ENCODE measurements at places on chromosomes 2 and 18. TPM values are rescaled to one million over a fixed set of nuclear protein-coding genes. Genes with fewer than 3 reads are reported as not detected.

- no peak overlapping the region for H3K27ac ChIP-seq
- H3K4me1 ChIP-seq: peaks cover 6% of the 10 kb centered on the region
- no peak overlapping the region for H3K4me3 ChIP-seq
- no peak for DNase-seq
- H3K36me3 ChIP-seq: no peaks in the 10 kb centered on the region
- no peaks in the 10 kb centered on the region for H3K27me3 ChIP-seq
These were observed 38.0 kb upstream of the COL5A2 start for GRCh38 chr2:189217541-189217940.

LYPD6B gene
- total RNA-seq: 83.7 TPM

DNA sequence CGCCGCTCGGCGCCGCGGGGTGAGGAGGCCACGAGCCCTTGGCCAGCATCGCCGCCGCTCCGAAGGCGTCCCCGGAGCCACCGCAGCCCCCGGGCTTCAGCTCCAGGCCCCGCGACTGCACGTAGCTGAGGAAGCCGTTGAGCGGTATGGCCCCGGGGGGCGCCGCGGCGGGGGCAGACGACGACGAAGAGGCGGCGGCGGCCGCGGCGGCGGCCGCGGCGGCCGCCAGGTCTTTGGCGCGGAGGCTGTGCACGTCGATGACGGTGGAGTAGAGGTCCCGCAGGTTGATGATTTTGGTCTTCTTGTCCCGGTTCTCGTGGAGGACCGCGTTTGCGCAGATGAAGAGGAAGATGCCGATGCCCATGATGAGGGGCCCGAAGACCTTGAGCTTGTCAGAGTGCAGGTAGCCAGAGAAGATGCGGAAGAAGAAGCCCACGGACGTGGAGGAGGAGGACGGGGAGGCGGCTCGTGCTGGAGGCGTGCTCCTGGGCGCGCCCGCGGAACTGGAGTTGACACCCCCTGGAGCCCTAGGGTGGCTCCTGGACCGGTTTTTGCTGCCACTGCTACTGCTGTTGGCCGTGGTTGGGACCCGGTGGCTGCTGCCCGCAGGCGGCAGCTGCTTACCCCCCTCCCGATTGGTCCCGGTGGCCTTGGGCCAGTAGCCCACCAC lies 4.0 kb downstream of the TMEM200C start:
- peak overlapping the region; percentile 64 for H3K4me3 ChIP-seq
- peaks cover 36% of the 10 kb centered on the region for H3K4me1 ChIP-seq
- H3K27ac ChIP-seq: no peak overlapping the region
- H3K27me3 ChIP-seq: peaks cover 62% of the 10 kb centered on the region

DNA sequence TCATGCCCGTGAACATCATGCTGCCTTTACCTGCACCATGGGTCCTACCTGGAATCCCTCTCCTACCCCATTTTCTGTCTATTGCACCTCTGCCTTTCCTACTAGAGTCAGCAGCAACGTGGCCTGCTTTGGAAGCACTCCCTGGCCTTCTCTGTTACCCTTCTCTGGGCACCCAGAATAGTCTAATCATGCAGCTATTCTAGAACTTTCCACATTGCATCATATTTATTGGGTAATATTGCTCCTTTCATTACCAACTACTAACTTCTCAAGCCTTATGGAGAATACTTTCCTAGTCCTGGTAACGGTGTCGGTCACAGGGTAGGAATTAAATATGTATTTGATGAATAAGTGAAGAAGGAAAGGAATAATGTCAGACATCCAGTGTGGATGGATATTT lies 33.3 kb upstream of the CREG2 start:
- no peak overlapping the region for H3K4me3 ChIP-seq
- no peaks in the 10 kb centered on the region for H3K27me3 ChIP-seq
- no peaks in the 10 kb centered on the region for H3K36me3 ChIP-seq
- DNase-seq: no peak
- no peak overlapping the region for H3K27ac ChIP-seq

ADAM23 gene
- 0.57 TPM for total RNA-seq

GNLY gene
- 1.9 TPM for total RNA-seq

CAPG gene
- 193 TPM for total RNA-seq

DNA sequence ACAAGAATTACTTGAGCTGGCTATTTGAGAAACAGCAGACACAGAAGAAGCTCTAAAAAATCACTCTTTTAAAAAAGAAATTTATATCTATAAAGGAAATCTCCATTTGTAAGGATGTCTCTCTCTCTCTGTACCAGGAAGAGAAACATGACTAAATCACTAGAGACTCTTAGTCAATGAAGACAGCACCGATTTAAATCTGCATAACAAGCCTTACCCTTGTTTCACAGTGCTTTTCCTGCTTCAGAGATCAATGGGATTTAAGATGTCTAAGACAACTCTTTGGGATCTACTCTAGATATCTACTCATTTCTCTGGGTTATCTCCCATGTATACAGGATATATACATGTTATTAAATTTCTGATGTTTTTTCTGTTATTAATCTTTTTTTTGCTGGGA lies 359.2 kb upstream of the RND3 start:
- no peaks in the 10 kb centered on the region for H3K36me3 ChIP-seq
- H3K27me3 ChIP-seq: no peaks in the 10 kb centered on the region
- DNase-seq: no peak
- no peaks in the 10 kb centered on the region for H3K4me1 ChIP-seq
- H3K4me3 ChIP-seq: no peak overlapping the region

DNA sequence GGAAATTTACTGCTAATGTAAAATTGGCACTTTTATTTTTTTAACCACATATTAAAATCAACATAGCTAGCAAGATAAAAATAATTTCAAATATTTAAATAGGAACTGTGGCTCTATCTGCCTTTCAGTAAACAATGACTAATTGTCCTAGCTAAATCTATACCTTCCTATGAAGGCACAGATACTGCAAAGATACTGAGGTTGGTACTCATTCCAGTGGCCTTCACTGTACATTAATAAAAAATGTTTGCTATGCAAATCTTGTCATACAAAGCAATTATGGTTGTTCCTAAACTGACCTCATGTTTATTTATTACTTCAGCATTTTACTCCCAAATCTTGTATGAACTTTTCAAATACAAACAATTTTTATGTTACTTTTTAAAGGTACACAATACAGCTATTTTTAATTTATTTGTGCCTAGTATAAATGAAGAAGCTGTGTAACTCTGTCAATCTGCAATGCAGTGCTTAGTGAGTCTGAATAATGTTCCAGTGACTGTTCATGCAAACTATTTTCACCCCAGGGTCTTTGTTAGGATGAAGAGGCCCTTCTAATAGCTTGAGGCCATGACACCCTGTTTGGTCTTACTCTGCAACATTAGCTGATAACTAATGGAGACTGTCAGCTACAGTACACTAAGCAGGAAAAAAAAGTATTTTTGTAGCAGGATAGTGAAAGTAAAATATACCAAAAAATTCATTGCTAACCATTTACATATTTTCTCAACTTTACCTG lies 9.3 kb upstream of the ERBB4 start:
- H3K4me3 ChIP-seq: no peak overlapping the region
- DNase-seq: no peak
- H3K27ac ChIP-seq: no peak overlapping the region
- H3K36me3 ChIP-seq: no peaks in the 10 kb centered on the region
- no peaks in the 10 kb centered on the region for H3K4me1 ChIP-seq

RNF181 gene
- 117 TPM for total RNA-seq

TUBB6 gene
- 223 TPM for total RNA-seq

- no peaks in the 10 kb centered on the region for H3K4me1 ChIP-seq
- no peak for DNase-seq
- no peaks in the 10 kb centered on the region for H3K36me3 ChIP-seq
- H3K4me3 ChIP-seq: no peak overlapping the region
These were observed 407.3 kb upstream of the LYPD1 start for GRCh38 chr2:133077269-133077822.

FKBP7 gene
- total RNA-seq: 3.4 TPM

DNA sequence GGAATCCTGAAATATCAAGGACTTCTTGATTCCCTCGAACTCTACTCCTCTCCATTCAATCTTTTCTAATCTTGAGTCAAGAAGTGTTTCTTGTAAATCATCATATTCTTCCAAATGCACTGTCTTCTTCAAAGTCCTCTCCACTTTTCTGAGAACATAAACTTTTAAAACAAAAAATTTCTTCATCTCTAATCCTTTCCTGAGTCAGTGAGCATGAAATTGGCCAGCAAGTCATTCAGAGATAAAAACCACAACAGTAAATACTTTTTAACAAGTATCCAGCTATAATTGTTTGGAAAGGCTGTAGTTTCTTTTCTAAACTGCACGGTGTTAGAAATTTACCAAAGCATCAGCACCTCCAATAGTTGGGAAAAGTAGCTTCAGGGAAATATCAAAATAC lies 312.6 kb upstream of the GALNT5 start:
- no peak overlapping the region for H3K27ac ChIP-seq
- H3K4me3 ChIP-seq: no peak overlapping the region
- no peaks in the 10 kb centered on the region for H3K36me3 ChIP-seq

- no peaks in the 10 kb centered on the region for H3K27me3 ChIP-seq
- H3K4me1 ChIP-seq: no peaks in the 10 kb centered on the region
- H3K27ac ChIP-seq: no peak overlapping the region
- no peak for DNase-seq
These were observed 357.0 kb downstream of the GALNT13 start for GRCh38 chr2:154228566-154229280.

BCL2 gene
- total RNA-seq: 10.7 TPM

TMEM163 gene
- total RNA-seq: not detected

DNA sequence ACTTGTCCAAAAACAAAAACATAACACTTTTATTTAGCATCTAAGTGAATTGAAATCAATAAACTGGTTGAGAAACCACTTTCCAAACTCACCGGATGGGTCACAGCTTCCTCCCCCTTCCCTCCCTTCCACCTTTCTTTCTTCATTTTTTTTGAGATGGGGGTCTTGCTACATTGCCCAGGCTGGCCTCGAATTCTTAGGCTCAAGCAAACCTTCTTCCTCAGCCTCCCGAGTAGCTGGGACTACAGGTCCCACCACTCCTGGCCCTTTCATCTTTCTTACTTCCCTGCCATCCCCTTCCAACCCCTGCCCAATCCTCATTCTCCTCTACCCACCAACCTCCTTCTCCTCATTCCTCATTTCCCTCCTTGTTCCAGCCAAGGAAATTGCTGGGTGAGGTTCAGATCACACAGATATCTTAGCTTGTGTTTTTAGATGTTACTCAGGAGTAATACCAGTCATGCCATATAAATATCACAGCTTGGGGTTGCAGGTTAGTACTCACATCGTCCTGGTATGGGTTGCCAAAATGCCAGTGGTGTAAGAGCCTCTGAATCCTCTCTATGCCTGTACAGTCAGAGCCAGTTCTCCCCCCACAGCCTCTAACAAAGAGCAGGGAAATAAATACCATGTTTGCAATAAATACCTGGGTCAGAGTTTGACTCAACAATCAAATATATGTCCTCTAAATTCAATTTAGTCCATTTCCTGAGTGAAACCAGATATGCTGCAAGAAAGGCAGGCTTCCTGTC lies 132.7 kb upstream of the NDUFV2 start:
- no peaks in the 10 kb centered on the region for H3K27me3 ChIP-seq
- no peaks in the 10 kb centered on the region for H3K36me3 ChIP-seq
- no peaks in the 10 kb centered on the region for H3K4me1 ChIP-seq
- no peak overlapping the region for H3K27ac ChIP-seq
- DNase-seq: no peak

DNA sequence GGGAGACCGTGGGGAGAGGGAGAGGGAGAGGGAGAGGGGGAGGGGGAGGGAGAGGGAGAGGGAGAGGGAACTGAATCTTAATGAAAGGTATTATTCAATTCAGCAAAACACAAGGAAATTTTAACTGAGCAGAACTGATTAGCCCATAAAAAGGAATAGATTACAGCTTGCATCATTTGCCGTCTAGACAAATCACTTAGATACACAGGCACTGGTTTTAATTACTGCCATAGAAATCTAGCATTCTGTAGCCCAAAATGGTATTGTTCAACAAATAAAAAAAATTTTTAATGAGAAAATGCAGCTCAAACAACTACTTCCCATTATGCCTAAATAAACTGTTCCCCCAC lies 7.9 kb upstream of the KCNF1 start:
- no peak overlapping the region for H3K27ac ChIP-seq
- H3K36me3 ChIP-seq: no peaks in the 10 kb centered on the region
- H3K27me3 ChIP-seq: no peaks in the 10 kb centered on the region
- no peak overlapping the region for H3K4me3 ChIP-seq
- DNase-seq: no peak

DNA sequence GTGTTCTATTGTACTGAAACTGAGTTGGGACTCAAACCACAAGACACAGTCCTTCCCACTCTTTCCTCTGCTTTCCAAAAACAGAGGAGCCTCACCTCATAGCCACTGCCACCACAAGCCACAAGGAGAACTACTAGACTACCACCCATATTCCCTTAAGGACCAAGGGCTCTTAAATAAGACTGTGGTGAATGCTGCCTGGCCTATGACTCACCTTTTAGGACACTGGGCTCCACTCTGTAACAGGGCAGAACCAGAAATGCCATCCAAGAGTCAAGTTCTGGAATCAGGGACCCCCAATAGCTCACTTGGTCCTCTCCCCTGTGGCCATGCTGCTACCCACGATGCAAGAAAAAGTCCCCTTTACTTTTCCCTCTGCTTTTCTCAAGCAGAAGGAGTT lies 851.4 kb downstream of the BCL11A start:
- H3K27me3 ChIP-seq: no peaks in the 10 kb centered on the region
- H3K36me3 ChIP-seq: no peaks in the 10 kb centered on the region
- H3K27ac ChIP-seq: no peak overlapping the region
- no peaks in the 10 kb centered on the region for H3K4me1 ChIP-seq

- H3K4me3 ChIP-seq: no peak overlapping the region
- H3K27me3 ChIP-seq: no peaks in the 10 kb centered on the region
- H3K36me3 ChIP-seq: no peaks in the 10 kb centered on the region
- no peaks in the 10 kb centered on the region for H3K4me1 ChIP-seq
- H3K27ac ChIP-seq: no peak overlapping the region
- no peak for DNase-seq
These were observed 185.1 kb upstream of the CCDC68 start for GRCh38 chr18:55144193-55144930.

DNA sequence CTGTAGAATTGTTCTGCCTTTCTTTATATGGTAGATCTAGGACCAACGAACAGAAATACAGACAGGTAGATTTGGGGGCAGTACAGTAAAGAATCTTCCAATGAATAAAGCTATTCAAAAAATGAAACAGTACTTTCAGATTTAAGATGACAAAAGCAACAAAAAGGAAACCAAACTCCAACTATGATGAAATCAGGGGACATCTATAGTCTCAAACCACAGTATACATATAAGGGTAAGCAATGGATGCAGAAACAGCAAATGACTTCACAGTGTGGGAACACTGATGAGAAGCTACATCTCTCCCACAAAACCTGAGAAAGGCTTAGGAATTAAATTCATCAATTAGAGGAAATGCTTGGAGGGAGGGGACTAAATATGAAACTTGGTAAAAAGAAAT lies 202.5 kb downstream of the CTNNA2 start:
- H3K4me3 ChIP-seq: no peak overlapping the region
- no peaks in the 10 kb centered on the region for H3K27me3 ChIP-seq
- H3K27ac ChIP-seq: no peak overlapping the region

GRCh38 chr2:67322353-67323001 lies 74.7 kb upstream of the ETAA1 start:
- no peaks in the 10 kb centered on the region for H3K27me3 ChIP-seq
- H3K4me1 ChIP-seq: no peaks in the 10 kb centered on the region
- H3K27ac ChIP-seq: no peak overlapping the region
- H3K36me3 ChIP-seq: no peaks in the 10 kb centered on the region
- no peak for DNase-seq
- H3K4me3 ChIP-seq: no peak overlapping the region

GRCh38 chr2:127525691-127526131 lies 578 bp downstream of the IWS1 start:
- DNase-seq: no peak
- H3K36me3 ChIP-seq: peaks cover 16% of the 10 kb centered on the region
- peak overlapping the region; percentile 96 for H3K27ac ChIP-seq
- H3K4me1 ChIP-seq: peaks cover 20% of the 10 kb centered on the region

GRCh38 chr2:10004836-10005235 lies 38.5 kb upstream of the KLF11 start:
- no peaks in the 10 kb centered on the region for H3K36me3 ChIP-seq
- peak; percentile 43 for DNase-seq
- no peaks in the 10 kb centered on the region for H3K27me3 ChIP-seq
- peaks cover 44% of the 10 kb centered on the region for H3K4me1 ChIP-seq

ASNSD1 gene
- 34.1 TPM for total RNA-seq

Data from suprapubic skin (tissue), 4 donors.